DMS79 treated with DMSO at 0.1 percent for 48 hours (cell line): ENCODE measurements at places on chromosomes 6 and 20.

DNA sequence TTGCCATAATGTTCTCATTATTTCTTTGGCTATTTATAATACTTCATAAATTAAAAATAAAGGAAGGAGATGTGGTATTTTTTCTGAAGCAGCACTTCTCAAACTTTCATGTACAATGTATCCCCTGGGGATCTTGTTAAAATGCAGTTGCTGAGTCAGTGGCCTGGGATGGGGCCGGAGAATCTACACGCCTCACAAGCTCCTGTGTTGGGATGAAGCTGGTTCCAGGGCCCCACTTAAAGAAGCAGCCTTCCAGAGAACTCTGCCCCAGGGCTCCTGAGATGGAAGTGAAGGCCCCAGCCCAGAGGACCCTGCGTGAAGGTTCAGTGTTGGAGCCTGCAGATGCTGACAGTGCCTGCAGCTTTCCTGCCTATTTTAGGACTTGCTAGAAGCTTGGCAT lies 40.1 kb upstream of the SLC23A2 start:
- no peak for DNase-seq

DNA sequence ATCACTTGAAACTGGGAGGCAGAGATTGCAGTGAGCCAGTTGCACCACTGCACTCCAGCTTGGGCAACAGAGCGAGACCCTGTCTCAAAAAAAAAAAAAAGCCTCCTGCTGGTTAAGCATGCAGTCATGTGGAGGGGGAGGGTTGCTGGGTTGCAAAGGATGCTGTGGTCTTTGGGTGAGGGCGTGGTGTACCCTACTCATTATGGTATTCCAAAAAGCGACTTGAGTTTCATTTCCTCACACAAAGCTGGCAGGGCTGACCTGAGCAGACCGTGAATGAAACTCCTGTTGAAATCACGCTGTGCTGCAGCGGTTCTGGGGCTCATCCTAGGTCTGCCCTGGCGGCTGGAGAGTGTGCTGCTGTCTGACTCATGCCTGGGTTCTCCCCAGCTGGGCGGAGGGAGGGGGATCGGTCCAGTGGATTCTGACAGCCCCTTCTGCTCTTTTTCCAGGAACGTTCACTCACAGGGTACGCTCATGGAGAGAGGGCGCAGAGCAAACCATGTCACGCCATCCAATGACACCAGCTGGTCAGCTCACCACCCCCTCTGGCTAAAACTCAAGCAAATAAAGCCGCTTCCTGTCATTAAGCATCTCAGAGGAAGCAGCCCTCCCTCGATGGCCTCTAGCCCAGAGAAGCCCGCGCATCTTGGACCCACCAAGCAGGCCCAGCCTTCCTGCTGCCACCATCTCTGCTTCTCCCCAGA lies 166.2 kb downstream of the SCML4 start:
- DNase-seq = no peak

GRCh38 chr6:91731939-91732338 lies 1145.1 kb upstream of the MAP3K7 start:
- no peak for DNase-seq

- no peak for DNase-seq
Observed at GRCh38 chr6:130769861-130770260, 57.3 kb upstream of the SMLR1 start.

- no peak for DNase-seq
Observed at GRCh38 chr6:158766621-158767455, 52.3 kb downstream of the EZR start.

GRCh38 chr6:88709819-88710246 lies 253.6 kb downstream of the RNGTT start:
- DNase-seq = no peak

DNA sequence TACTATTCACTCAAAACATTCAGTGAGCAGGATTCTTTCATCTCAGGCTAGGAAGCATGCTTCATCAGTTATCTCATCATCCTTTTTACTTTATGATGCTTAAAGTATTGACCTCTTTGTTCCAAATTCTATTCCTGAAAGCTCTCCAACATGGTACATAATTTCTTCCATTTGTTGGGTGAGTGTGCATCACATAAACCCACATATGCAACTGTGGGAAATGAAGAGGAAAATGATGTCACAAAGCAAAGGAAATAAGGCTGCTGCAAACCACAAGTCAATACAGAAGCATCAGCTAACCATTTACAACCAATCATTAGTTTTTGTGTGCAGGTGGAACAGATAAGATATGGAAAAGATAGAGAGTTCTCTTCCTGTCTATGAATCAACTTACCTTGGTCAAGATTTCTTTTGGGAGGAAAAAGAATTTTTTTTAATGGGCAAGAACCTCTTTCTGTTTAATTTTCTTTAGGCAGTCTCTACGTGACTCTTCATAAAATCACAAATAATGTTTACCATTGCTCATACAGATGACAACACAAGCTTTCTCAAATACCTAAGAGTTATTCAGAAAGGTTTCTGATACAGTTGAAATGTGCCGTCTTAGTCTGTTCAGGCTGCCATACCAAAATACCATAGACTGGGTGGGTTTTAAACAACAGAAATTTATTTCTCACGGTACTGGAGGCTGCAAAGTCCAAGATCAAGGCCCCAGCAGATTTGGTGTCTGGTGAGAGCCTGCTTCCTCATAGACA lies 259.9 kb downstream of the ADGRG6 start:
- no peak for DNase-seq

GRCh38 chr6:37324131-37325033 lies 29.4 kb upstream of the RNF8 start:
- peak; percentile 30 for DNase-seq

GRCh38 chr20:19098806-19099578 lies 113.5 kb upstream of the SLC24A3 start:
- DNase-seq = no peak

- DNase-seq = no peak
Observed at GRCh38 chr20:46230801-46231282, 77.5 kb downstream of the CDH22 start.

DNA sequence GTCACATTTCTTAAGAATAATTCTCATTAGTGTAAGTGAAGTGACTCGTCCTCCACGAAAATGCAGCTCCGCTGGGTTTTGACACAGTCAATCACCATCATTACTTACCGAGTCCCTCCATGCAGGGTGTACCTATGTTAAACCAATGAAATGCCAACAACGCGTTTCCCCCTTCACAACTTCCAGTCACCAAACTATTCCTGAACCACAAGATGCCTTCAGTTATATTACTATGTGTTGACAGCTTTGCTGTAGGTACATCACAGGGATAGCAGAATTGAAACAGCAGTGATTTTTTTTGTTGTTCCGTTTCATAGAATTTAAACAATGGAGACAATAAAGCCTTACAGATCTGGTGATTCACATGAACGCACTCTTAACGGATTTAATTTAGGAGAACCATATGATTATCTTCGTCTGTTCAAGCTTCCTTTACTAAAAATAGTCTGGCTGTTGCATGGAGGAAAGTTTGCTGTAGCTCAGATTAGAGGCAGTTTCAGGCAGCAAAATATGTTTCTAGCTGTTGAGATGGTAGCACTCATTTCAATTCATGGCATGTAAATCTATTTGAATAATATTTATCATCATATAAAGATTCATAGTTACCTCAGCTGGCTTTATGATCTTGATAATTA lies 652.8 kb downstream of the PRKN start:
- no peak for DNase-seq

DNA sequence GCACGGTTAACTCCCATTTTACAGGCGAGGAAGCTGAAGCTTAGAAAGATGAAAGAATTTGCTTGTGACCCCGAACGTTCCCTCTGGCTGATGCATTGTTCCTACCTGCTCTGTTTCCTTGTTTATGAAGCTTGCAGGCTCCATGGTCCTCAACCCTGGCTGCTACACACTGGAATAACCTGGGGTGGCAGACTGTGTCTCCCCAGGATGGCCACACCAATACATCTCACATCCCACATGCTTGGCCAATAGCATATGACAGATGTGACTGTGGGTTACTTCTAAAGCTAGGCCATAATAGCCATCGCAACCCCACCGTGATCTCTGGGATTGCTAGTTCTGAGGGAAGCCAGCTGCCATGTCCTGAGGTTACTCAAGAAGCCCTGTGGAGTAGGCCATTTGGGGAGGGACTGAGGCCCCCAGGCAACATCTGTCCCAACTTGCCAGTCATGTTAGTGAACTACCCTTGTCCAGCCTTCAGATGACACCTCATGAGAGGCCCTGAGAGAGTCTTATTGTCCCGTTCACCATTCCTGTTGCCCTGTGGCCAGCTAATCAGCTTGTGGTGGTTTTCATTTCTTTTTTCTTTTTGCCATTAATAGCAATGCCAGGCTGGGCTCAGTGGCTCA lies 6.7 kb upstream of the FAM110A start:
- DNase-seq = no peak

DNA sequence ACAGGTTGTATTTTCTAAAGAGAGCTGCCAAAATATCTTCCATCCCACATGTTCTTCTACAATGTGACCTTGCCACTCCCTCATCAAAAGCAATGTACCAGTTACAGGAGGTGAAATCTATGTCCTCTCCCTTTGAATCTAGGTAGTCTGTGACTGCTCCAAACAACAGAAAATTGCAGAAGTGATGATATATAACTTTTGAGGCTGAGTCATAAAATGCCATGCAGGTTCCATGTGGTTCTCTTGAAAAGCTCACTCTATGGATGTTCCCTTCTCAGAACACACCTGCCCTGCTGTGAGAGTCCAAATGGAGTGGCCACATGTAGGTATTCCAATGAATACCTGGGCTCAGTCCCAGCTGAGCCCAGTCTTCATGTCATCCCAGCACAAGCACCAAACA lies 16.9 kb upstream of the PHIP start:
- DNase-seq = no peak
